ENCODE measurements at places on chromosomes 1 and 21. TPM values are rescaled to one million over a fixed set of nuclear protein-coding genes. Genes with fewer than 3 reads are reported as not detected.

Gene OR2M3
- total RNA-seq: not detected

- no peak for DNase-seq
These were observed 8.2 kb downstream of the HECTD3 start for GRCh38 chr1:45002650-45003645.

GRCh38 chr1:205077934-205078311, 6.3 kb downstream of the TMEM81 start:
- no peak for DNase-seq

Gene RIPPLY3
- 0.16 TPM for total RNA-seq

Gene NMNAT1
- total RNA-seq: 10.1 TPM

- DNase-seq: peak; percentile 11
These were observed 14.4 kb downstream of the CNN3 start for GRCh38 chr1:94912263-94913184.

GRCh38 chr1:186188004-186188539, 187.0 kb downstream of the TPR start:
- peak; percentile 78 for DNase-seq

DNA sequence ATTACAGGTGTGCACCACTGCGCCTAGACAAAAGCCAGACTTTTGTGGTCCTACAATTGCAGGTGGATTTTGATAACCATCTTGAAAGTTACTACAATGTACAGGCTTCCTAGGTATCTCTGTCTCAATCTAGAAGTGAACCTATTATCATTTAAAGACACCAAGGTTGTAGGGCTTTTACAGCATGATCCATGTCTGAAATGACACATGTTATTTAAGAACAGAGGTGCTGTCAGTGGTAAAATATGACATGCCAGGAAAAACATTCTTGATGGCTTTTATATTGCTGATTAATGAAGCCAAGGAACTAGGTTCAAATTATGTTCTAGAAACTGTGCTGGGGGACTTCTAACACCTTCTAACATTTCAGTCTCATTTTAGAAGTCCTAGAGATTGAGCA, 253.1 kb downstream of the SDCCAG8 start:
- DNase-seq: no peak

GRCh38 chr1:89602871-89603404, 30.0 kb upstream of the LRRC8C start:
- no peak for DNase-seq

Gene PLA2G2C
- total RNA-seq: not detected

Gene PODN
- total RNA-seq: not detected

- no peak for DNase-seq
These were observed 494 bp upstream of the PIP5K1A start for GRCh38 chr1:151197863-151198253.

Gene KRTAP10-12
- not detected for total RNA-seq

Gene C1orf210
- total RNA-seq: not detected

- DNase-seq: no peak
These were observed 5.2 kb downstream of the AGMAT start for GRCh38 chr1:15579683-15580047.

DNA sequence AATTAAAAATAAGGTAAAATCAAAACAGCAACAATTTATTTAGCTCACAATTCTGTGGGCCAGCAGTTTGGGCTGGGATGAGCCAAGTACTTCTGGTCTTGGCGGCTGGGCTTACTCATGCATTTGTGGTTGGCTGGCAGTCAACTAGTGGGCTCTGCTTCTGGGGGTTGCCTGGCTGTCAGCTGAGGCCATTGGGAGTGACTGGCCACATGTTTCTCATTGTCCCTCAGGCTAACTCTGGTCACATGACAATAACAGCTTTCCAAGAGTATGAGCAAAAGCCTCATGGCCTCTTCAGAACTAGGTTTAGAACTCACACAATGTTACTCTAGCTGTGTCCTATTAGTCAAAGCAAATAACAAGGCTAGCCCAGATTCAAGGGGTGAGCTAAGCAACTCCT, 15.6 kb upstream of the CHIA start:
- peak; percentile 97 for DNase-seq
